ENCODE measurements at places on chromosomes 1 and 21.

GRCh38 chr1:41329662-41330587 lies 31.3 kb upstream of the FOXO6 start:
- DNase-seq = no peak

DNA sequence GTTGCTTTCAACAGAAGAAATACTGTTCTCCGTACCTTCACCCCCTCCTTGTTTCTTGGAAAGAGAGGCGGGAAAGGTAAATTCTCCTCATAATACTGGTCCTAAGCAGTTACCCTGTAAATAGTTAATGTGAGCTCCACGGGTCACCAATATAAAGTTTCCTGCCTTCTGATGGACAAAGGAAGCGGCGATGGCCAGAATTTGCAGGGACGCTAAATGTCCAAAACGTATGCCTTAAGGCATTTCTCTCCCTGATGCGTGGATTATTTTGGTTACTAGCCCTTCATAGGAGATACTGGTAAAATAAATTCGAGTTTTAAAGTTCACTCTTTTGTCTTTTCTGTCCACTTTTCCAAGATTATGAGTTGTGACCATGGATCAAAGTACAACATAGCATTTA lies 898 bp upstream of the PTGS2 start:
- DNase-seq = no peak

GRCh38 chr1:86197206-86197855 lies 40.8 kb upstream of the COL24A1 start:
- DNase-seq = no peak

GRCh38 chr21:35328856-35329455 lies 279.9 kb upstream of the RUNX1 start:
- DNase-seq = no peak

DNA sequence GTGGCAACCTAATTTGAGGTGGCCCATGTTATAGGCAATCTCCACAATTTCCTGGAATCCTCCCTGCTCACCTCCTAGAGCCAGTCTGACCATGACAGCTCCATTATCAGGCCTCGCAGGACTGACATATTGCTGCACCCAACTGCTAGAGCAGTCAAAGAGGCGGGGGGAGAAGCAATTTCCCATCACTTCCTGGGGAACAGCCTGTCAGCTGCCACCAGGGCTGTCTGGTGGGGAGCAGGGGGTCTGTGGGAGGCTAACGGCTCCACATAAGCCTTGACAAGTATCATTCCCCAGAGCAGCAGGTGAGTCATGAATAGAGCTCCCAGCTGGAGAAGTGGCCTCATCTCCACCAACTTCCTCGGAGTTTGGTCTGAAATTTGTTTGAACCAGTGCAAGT lies 322.9 kb downstream of the MATN1 start:
- no peak for DNase-seq

DNA sequence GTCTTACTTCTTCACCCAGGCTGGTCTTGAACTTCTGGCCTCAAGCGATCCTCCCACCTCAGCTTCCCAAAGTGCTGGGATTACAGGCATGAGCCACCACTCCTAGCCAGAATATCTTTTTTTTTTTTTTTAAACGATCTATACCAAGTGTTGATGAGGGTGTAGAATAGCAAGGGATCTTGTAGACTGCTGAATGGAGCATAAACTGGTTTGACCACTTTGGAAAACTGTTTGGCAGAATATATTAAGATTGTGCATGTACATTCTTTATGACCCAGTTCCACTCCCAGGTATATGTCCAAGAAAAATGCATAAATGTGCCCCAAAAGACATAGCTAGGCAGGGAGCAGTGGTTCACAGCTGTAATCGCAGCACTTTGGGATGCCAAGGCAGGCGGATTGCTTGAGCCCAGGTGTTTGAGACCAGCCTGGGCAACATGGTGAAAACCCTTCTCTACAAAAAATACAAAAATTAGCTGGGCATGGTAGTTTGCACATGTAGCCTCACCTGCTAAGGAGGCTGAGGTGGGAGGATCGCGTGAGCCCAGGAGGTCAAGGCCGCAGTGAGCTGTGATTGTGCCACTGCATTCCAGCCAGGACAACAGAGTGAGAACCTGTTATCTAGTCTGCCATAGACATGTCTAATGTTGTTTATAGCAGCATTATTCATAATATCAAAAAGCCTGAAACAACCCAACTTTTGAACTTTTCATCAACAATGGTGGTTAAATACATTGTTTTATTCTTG lies 184.0 kb downstream of the VPS13D start:
- no peak for DNase-seq

DNA sequence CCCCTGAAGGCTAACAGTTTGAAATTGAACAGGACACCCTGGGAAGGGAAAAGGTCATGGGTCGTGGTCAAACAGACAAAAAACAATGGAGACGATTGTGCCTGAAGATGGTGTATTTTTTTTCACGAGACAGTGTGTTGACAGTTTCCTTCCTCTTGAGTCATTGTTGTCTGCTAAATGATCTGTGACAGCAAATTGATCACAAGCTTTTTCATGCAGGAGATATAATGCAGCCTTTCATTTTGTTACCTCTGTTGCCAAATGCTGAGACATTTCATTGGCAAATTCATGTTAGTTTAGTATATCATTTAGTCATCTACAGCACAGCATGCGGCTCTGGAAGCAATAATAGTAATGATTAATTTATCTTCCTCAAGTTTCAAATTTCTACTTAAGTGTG lies 27.7 kb downstream of the UBE2U start:
- DNase-seq = no peak

GRCh38 chr1:177228693-177229065 lies 57.9 kb downstream of the BRINP2 start:
- DNase-seq = no peak

- DNase-seq = no peak
These were observed 105.8 kb downstream of the ARHGEF10L start for GRCh38 chr1:17645068-17645911.

DNA sequence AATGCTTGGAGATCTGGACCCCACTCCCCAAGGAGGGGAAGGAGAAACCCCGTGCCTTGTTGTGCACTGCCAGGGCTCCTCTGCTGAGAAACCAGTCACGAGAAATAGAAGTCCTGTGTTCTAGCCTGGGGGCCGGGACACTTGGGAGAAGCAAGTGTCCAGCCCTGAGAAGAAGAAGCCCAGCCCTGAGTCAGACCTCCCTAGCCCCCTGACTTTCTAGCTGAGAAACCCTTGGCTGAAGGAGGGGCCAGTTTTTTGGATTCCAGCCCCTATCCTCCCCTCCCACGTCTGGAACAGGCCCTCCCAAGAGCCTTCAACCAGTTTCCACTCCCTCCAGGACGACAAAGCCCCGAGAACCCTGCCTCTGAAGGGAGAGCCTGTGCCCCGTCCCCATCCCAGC lies 100.5 kb downstream of the NAV1 start:
- no peak for DNase-seq

DNA sequence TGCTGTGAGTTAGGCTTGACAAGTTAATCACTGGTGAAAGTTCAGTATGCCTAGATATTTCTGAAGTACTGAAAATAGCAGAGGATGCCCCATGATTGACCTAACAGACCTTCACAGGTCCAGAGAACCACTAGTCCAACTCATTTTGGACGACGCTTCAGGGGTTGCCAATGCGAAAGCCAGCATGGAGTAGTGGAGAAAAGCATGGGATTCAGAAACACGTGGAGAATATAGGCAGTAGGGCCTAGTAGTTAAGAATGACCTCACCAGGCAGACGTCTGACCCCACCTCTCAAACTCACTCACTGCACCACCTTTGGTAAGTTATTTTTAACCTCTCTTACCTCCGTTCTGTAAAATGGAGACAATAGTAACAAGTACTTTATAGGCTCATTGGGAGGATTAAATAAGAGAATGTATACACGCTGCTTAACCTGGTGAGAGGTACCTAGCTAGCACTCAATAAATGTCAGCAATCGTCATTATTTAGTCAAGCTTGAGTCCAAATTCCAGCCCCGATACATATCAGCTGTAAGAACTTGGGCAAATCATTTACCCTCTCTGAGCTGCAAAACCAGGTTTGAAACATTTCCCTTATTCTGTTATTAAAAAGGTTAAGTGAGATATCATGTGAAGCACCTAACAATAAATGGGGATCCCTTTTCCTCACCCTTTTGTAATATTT lies 13.2 kb downstream of the PLPP3 start:
- no peak for DNase-seq

DNA sequence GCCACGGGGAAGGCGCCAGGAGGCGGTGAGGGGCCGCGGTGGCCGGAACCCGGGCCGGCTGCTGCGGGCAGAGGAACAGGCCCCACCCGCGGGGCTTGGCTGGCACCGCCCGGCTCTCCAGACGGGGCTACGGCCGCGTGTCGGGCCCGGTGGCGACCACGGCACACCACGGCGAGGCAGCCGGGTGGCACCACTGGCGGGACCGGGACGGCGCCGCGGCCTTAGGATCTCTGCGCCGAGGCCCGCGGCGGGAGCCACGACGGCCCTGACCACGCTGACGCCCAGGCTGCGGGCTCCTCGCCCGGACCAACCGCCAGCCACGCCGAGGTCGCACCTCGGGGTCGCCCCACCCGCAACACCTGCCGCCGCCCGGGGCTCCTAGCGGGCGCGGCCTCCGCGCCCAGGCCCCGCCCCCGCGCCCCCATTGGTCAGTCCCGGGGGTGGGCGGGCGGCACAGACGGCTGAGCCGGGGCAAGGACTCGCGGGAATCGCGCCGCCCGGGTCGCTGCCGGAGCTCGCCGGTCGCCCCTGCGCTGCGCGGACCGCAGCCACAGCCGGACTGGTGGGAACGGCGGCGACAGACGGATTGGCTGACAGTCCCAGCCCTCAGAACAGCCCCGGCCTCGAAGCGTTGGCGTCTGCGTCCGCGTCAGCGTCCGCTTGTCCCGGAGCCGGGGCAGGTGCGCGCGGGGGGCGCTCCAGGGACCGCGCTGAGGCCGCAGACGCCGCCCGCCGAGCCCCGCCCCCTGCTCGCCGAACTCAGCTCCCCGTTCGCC lies at the start of gene BMP8A:
Gene BMP8A, plus strand, starts transcription at position 491 of the 776 bp plus-strand sequence. CDS start 356 bp downstream, outside the sequence.
- DNase-seq = peak; percentile 73

DNA sequence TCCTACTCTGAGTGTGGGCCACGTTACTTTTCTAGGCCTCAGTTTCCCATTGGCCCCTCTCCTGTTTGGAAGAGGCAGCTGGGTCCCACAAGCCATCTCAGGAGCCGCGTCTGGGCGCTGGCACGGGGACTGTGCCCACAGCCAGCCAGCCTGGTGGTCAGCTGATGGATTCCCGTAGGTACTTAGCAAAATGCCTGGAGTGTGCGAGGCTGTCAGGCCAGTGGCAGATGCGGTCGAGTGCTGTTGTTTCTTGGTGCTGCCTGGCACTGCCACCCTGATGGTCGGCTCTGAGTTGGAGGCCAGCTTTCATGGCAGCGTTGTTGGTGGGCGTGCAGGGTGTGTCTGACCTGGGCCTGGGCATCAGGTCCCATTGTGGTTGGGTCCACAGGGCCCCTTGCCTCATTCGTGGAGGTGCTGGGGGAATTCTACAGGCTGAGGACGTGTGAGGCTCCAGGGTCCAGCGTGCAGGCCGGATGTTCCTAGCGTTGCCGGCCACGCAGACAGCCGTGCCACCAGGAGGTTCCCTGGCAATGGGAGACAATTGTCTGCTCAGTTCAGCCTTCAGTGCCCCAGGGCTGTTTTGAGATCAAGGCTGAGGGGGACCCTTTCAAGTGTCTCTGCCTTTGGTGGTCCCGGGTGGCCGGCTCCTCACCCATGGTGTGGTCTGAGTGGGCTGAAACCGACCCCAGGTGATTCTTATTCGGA lies 20.9 kb downstream of the SKI start:
- no peak for DNase-seq

DNA sequence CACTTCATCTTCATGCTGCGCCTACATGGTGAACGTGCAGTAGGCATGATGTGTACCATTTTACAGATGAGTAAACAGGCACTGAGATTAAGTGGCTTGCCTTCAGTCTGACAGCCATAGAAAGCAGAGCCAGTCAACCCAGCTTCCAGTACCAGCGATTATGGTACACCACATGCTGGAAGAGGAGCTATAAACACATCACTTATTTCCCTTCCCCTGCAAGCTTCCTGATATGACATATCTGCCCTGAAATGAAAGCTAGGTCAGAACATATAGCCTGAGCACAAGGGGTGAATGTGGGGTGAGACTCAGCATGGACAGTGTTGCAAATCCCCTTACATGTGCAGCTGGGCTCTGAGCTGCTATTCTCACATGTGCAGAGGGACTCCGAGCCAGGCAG lies 33.8 kb upstream of the IL20 start:
- DNase-seq = no peak

- no peak for DNase-seq
These were observed 2018.4 kb downstream of the NCAM2 start for GRCh38 chr21:23016617-23017016.

GRCh38 chr1:114152508-114153260 lies 985 bp downstream of the SYT6 start:
- DNase-seq = no peak

DNA sequence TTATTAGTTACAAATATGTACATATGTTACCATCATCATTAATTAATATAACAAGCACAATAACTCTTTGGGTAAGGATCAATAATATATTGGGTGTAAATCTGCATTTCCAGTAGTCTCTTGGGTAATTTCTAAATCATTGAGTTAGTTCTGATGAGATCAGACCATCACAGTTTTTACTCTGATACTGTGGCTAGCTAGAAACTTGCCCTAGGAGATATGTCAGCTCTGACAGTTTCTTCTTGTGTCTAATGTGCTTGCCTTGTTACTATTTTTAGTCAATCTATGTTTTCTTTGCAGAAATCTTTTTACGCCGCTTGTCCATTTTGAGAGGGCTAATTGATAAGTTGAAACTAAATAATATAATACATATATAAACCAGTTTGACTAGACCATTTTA lies 285.6 kb upstream of the ST6GALNAC5 start:
- no peak for DNase-seq

DNA sequence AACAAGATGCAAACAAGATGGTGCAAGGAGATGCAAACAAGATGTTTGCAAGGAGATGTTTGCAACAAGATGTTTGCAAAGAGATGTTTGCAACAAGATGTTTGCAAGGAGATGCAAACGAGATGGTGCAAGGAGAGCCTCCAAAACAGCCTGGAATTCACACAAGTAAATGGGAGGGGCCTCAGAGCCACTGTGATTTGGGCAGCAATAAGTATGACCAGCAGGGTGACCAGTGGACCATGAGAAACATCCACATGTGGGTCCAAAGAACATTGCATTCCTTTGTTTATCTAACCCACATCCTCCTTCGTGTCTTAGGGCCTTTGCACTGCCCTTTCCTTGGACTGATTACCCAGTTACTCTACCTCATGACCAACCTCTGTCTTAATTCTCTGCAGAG lies 162.9 kb downstream of the PLPP3 start:
- DNase-seq = no peak

GRCh38 chr1:74526708-74527107 lies 14.3 kb upstream of the LRRC53 start:
- DNase-seq = no peak

GRCh38 chr1:165697881-165698760 lies at the start of gene ALDH9A1:
Gene ALDH9A1, minus strand, starts transcription at chr1:165698562. Its CDS starts 4 bp downstream, at chr1:165698558.
- peak; percentile 80 for DNase-seq

DNA sequence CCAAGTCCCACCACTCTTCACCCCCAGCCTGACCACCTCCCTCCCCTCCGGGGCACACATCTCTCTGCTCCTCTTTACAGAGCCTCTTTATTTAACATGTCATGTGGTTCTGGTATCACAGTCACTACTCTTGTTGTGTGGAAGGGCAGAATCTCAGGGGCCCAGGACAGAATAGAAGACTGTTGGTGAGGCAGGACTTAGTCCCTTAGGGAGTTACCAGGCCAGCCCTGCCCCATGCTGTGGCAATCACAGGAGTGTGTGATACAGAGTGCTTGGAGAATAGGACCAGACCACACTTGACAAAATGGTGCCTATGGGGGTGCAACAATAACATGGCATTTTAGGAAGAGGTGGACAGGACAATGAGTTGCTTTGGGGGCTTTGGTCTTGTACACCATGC lies 43.0 kb upstream of the CRNN start:
- DNase-seq = no peak

- DNase-seq = no peak
These were observed 1017.9 kb downstream of the ADGRL2 start for GRCh38 chr1:82818586-82818985.

- DNase-seq = no peak
These were observed 35.5 kb downstream of the CDC14A start for GRCh38 chr1:100387657-100388350.

Measured in activated gamma-delta T cell (primary cell).